ENCODE measurements at places on chromosomes 6 and 20.

DNA sequence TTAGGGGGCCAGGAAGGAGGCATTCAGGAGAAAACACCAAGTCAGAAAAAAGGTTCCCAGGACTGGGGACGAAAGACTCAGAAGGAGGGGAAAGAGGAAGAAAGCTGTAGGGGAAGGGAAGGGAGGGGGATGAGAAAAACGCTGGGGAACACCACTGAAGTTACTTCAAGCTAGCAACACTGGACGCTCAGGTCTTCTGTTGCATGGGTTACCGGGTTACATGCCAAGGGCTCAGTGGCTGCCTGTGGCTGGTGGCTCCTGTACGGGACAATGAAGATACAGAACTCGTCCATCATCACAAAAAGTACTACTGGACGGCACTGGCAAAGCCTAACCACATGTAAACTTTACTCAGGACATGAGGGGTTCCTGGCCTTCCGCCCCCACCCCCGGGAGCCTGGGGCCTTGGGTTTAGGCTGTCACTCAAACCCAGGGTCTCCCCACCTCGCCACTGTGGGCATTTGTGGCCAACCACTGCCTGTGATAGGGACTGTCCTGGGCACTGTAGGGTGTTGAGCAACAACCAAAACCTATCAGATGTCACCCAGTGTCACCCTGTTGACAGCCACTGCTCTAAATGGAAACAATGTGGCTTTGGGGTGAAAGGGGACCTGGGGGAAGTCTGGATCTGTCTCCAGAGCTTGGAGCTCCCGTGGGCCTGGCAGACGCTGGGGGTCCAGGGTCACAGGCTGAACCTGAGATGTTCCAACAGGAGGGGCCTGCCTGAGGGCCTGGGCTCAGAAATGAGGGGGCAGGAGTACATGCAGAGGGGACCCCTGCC is 40.3 kb upstream of the CD93 start:
- DNase-seq, result no peak

DNA sequence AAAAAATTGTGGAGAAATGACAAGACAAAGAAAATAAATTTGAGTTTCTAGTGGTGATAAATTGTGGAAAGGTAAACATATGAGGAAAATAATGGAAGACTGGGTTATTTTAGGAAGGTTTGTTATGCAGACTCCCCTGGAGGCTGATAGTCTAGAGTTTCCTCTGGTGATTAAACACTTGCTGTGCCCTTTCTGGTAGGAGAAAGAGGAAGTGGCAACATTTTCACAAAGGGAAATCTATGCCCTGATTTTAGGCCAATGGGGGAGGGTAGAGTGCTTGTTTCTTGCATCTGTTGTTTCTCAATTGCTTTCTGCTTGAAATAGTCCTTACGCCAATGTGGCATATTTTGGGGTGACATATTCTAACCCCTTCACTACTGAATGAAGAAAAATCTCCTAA is 129.1 kb upstream of the DOK5 start:
- no peak for DNase-seq

DNA sequence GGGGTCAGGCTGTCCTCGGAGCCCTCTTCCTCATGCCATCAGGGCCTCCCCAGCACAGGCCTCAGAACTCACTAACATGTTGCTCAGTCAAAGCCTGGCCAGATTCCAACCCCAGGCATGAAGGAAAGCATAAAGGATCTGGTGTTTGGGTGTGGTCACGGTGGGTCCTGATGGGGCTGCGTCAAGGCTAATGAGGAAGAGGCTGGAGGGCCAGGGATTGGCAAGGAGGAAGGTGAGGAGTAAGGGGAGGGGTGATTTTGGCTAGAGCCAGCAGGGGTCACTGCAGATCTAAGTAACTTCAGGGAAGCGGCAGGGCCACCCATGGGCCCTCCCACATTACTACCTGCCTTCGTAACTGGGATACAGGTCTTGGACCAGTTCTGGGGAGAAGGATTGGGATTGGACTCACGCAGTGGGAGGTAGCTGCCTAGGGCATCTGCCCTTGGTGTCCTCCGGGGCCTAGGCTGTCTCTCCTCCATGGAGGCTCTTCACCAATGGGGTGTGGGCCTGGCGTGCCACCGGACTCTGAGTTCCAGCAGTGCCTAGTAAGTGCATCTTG is 36.2 kb upstream of the MRPS18A start:
- DNase-seq, result peak; percentile 35

DNA sequence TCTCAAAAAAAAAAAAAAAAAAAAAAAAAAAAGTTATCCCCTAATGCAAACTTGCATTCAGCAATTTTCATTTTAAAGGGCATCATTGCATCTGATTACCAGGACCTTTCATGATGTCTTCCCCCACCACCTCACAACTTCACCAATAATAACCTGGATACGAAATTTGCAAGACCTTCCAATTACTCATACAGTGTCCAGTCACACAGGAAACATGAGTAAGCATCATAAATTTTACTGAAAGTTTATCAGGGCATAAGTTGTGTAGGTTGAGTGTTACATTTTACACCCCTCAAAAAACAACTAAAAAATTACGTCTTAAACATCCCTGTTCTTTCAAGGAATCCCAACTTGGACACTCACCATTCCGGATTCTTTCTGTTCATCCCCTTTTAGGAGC is 79.1 kb upstream of the ANKEF1 start:
- no peak for DNase-seq

GRCh38 chr20:59120919-59121318 is 42.7 kb upstream of the ZNF831 start:
- no peak for DNase-seq

DNA sequence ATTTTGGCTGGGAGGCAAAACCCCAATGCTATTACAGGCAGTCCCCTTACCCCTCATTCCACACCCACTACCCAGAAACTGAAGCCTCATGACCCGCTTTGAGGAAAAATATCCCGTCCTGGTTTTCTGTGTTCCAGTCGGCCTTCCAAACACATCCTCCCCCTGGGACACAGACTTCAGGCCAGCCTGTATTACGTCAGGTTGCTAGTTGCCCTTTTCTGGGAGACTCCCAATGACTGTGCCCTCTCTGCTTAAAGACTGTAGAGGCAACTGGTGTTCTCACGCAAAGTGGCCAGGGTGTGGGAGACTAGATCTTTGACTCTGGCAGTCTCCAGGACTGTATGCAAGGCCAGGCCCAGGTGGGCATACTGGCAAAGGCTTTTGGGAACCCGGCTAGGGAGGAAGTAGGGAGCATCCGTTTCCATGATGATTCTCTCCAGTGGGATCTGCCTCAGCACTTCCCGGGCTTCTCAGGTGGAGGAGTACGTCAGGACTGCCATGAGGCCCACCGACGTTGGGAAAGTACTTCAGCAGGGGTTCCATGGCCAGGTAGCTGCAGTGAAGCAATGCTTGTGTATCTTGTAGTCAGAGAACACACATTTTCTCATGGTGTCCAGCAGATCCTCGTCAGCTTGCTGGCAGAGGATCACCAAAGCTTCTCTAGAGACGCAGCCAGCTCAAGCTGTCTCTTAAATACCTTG is 34.9 kb downstream of the DYNLT1 start:
- DNase-seq, result no peak

GRCh38 chr20:58647162-58647795 is 3.8 kb upstream of the STX16 start:
- no peak for DNase-seq

- DNase-seq, result no peak
These were observed 198.8 kb downstream of the ATXN1 start for GRCh38 chr6:16562498-16562897.

GRCh38 chr20:2984028-2984501 is 59.4 kb upstream of the GNRH2 start:
- no peak for DNase-seq

DNA sequence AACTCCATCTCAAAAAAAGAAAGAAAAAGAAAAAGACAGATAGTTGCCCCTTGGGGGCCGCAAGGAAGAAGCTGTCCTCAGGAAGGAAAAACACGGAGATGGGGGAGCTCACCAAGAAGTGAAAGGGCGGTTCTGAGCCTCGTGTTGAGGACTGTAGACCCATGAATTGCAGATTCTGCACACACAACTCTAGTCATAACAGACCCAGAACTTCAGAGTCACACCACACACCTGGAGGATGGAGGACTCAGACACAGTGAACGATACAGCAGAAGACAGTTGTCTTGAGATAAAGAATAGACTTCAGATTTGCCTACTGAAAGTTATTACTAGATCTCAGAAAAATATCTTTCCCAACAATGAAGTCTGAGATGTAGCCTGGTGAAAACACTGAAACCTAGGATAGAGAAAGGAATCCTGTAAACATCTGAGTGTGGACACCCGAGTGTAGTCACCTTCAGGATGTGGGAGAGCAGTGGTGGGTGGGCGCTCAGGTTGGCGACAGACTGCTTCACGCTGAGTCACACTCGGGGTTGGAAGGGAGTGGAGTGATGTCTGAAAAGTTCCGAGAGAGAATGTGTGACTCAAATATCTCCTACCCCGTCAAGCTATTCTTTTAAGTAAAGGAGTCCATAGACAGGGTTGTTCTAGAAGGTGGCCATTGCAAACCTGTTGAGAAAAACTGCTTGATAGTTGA is 88.1 kb downstream of the MAP3K4 start:
- no peak for DNase-seq

DNA sequence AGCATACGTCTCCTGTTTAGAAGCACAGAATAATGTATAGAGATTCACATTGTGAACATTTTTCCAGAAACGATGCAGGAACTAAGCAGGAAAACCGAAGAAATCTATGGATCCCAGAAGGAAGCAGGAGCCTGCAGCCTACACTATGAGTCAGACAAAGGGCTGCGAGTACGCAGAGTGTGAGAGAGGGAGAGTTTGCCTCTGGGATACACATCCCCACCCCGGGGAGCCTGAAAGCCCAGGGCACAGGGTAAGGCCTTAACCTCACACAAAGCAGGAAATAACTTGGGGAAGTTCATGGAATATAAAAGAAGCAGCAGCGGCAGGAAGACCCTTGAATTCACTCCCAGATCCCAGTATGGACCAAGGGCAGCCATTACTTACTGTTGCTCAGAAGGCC is 842.1 kb upstream of the MANEA start:
- DNase-seq, result no peak

DNA sequence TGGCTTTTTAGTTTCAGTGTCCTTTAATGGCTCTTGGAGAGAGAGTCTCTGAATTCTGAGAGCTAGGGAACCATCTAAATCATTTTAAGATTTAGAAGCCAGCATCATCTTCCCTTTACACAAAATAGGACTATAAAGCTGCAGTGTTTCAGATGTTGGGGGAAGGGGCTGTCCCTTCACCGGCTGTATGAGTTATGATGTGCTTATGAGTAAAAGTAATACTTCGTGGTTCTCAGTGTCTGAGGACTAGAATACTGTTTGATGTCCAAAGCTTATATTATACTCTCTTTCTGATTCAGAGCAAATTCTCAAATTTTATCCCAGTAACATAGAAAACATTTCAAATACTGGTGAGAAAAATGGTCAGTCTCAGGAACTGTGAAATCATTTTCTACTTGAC is 63.5 kb upstream of the FAM8A1 start:
- no peak for DNase-seq

DNA sequence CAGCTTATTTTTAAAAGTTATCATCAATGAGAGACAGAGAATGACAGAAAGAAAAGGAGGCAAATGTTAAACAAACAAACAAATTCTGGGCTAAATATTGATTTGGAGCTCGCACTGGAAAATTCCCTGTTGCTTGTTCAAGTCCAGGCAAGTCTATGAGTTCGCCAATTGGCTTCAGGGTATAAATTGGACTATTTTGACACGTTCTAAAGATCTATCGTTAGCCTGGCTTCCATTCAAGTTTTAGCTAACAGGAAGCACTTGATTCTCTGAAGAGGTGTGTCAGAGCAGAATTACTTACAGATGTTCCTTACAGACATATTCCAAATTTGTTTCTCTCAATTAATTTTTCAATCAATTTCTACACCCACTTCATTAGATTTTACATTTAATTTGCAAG is 15.8 kb upstream of the RFPL4B start:
- DNase-seq, result no peak

- no peak for DNase-seq
These were observed 20.2 kb downstream of the STAU1 start for GRCh38 chr20:49167811-49168507.

DNA sequence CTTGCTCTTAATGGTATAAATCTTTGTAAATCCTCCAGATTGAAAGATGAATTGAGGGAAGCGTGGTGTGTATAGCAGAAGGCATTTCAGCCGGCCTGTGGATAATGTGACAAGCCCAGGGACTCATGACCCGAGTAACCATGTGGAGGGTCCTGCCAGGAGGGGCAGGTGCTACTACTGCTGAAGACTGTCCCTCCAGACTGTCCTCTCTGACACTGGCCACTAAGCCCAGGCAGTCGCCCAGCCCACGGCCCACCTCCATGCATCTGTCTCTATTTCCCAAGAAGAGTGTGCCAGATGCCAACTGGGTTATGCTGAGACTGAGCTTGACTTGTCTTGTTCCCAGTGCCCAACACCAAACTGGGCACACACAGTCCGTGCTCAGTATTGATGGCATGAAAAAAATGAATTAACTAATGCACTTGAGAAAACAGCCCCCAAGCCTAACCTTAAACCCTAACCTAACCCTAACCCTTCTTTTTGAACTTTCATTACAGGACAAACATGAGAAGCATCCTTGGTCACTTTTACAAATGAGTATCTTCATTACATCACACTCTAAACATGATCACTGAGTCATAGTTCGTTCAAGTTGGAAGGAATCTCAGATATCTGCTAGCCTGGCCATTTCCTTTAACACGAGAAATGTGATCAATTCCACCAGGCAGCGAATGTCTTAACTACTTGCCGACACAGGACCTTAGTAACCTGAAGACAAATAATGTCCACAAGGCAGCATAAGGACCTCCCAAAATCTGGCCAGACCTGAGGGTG is 182.2 kb upstream of the RREB1 start:
- no peak for DNase-seq

DNA sequence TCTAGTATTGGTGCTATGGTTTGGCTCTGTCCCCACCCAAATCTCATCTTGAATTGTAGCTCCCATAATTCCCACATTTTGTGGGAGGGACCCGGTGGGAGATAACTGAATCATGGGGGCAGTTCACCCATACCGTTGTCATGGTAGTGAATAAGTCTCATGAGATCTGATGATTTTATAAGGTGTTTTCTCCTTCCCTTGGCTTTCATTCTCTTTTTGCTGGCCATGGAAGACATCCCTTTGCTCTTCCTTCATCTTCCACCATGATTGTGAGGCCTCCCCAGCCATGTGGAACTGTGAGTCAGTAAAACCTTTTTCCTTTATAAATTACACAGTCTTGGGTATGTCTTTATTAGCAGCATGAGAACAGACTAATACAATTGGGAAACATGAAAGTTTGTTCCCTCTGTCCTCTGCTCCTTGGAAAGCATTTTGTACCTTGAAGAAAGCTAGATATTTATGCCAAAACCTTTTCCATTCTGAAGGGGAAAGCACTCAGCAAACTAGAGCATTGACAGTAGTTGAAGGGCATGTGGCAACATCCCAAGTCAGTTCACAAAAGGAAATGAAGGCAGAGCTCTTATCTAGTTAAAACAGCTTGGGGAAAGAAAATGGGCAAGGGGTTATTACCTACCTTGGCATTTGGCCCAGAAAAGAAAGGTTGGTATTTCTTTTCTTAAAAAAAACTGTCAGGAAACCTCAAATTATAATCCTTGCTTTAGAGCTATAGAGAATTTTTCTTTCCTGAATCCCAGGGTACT is 10.7 kb upstream of the TNFAIP3 start:
- no peak for DNase-seq

- DNase-seq, result no peak
These were observed 88.3 kb downstream of the CEBPB start for GRCh38 chr20:50278684-50279531.

- no peak for DNase-seq
These were observed 407.1 kb upstream of the RUNX2 start for GRCh38 chr6:44920952-44921491.
